WTC11 (cell line): ENCODE measurements at places on chromosomes 7 and 10.

GRCh38 chr10:124151466-124152095 is 58.2 kb upstream of the CHST15 start:
- no peak for DNase-seq

DNA sequence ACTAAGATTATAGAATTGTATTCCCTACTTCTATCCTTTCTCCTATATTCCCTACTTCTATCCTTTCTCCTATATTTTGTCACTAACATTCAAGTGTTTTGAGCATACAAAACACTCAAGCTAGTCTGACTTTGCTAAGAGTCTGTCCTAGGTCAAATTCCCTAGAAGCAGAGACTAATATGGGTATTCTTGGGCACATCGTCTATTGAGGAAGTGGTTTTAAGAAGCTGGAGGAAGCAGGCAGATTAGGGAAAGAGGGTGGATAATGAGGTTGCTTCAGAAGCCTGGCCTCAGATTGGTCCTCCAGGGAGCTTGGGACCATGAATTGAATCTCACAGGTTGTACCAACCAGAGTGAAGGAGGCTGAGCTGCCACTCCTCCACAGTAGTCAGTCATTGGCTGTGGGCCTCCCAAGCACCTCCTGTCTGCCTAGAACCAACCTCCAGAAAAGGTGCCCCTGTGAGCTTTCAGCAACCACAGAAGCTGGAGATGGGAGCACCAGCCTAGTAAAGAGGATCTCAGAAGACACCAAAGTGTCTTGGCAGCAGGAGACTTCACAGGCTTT is 295.9 kb upstream of the PHF14 start:
- no peak for DNase-seq

- DNase-seq: no peak
These were observed 195.0 kb upstream of the PRPS1L1 start for GRCh38 chr7:18222636-18223035.

DNA sequence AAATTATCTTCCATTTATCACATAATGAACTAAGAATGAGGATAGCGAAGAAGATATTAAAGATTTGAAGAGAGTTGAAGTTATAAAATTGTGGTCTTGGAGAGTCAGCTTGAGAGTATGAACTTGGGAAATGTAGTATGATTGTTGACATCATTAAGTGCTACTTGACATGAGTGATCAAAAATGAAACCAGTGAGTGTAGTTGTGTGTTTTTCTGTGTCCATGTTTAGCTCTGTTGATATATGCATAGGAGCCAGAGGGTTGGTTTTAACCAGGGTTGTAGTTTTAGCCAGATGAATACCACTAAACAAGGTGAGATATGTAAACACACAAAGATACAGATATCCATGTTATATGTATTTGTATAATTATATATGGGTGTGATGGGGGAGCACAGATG is 6.2 kb downstream of the TMEM106B start:
- DNase-seq: no peak

DNA sequence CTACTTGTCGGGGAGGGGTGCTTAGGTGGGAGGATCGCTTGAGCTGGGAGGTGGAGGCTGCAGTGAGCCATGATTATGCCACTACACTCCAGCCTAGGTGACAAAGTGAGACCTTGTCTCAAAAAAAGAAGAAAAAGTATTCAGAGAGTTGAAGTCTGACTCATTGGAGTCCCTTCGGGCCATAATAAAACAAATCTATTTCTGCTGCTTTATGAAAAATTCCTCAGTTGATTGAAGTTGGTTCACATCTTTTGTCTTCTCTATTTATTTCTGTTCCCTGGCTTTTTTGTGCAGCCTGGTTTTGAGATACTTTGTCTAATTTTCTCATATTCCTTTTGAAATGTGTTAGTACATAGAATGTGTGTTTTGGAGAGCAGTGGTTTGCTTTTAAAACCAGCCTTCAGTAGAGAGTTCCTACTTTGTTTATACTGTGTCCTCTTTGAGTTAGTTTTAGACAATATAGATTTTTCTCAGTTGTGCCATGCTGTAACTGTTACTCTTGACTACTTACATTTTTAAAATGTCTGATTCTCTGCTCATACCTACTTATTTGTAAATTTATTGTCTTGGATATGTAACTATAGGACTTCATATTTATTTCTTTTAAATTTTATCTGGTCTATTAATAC is 36.7 kb downstream of the LUC7L2 start:
- DNase-seq: no peak

- no peak for DNase-seq
These were observed 74.2 kb downstream of the MALSU1 start for GRCh38 chr7:23373151-23374004.
